ENCODE measurements at places on chromosomes 12 and 14. TPM values are rescaled to one million over a fixed set of nuclear protein-coding genes. Genes with fewer than 3 reads are reported as not detected.

The CERS5 gene
- 54.6 TPM for total RNA-seq

The MOK gene
- total RNA-seq: 27.4 TPM

The EPYC gene
- not detected for total RNA-seq

The TAS2R31 gene
- total RNA-seq: 18.9 TPM

The HNF1A gene
- total RNA-seq: 9.9 TPM

The GYS2 gene
- total RNA-seq: not detected

The ASB2 gene
- 14.4 TPM for total RNA-seq

The CAPZA3 gene
- total RNA-seq: not detected

The DRAM1 gene
- 15.2 TPM for total RNA-seq

The RNASE7 gene
- total RNA-seq: 0.18 TPM

The NT5DC3 gene
- total RNA-seq: 6.1 TPM

The KLHL33 gene
- 1.5 TPM for total RNA-seq

The ACSS3 gene
- total RNA-seq: 38.7 TPM

The RPS6KL1 gene
- total RNA-seq: 2.1 TPM

The PLEKHD1 gene
- 4.3 TPM for total RNA-seq

The PTMS gene
- 61.1 TPM for total RNA-seq

The ZNF891 gene
- 4.4 TPM for total RNA-seq

The RFLNA gene
- 15.0 TPM for total RNA-seq

The ZNF219 gene
- 19.1 TPM for total RNA-seq

The BDKRB1 gene
- 0.23 TPM for total RNA-seq

The AHNAK2 gene
- total RNA-seq: 2.6 TPM

The PLEKHG7 gene
- total RNA-seq: 0.58 TPM

The CDK2 gene
- 37.2 TPM for total RNA-seq

The LRRC10 gene
- not detected for total RNA-seq

The LRCOL1 gene
- total RNA-seq: 1.6 TPM

The IGF1 gene
- total RNA-seq: 15.9 TPM

The FAIM2 gene
- total RNA-seq: 2.7 TPM

The TMEM233 gene
- total RNA-seq: 1.8 TPM

The CIDEB gene
- 13.8 TPM for total RNA-seq

The UNC79 gene
- 1.1 TPM for total RNA-seq

The HPD gene
- total RNA-seq: 0.93 TPM

The MCRS1 gene
- 54.4 TPM for total RNA-seq

The PCNX4 gene
- total RNA-seq: 93.5 TPM

The RD3L gene
- total RNA-seq: 0.23 TPM

The DUSP16 gene
- total RNA-seq: 23.9 TPM

The OAS2 gene
- total RNA-seq: 5.3 TPM

The SUPT16H gene
- 74.0 TPM for total RNA-seq

The MYRFL gene
- total RNA-seq: 1.9 TPM

The SLC25A47 gene
- not detected for total RNA-seq

The TCL1B gene
- 0.23 TPM for total RNA-seq

The IL22 gene
- total RNA-seq: not detected

The FMNL3 gene
- total RNA-seq: 53.1 TPM

The LRRK2 gene
- 42.7 TPM for total RNA-seq

The GCN1 gene
- 101 TPM for total RNA-seq

The WNT1 gene
- not detected for total RNA-seq

The CDCA3 gene
- total RNA-seq: 18.0 TPM

The GDF3 gene
- 0.64 TPM for total RNA-seq

The GLT8D2 gene
- total RNA-seq: 15.2 TPM

The SERPINA9 gene
- not detected for total RNA-seq

The KRT80 gene
- 0.70 TPM for total RNA-seq

The ADAM21 gene
- not detected for total RNA-seq

The L2HGDH gene
- 17.4 TPM for total RNA-seq

The BIN2 gene
- total RNA-seq: 4.3 TPM

The CLEC6A gene
- 0.12 TPM for total RNA-seq

The TTC6 gene
- 0.88 TPM for total RNA-seq

Data from metanephros (tissue), 2 donors.